Left lobe of liver (tissue), 2 donors: ENCODE measurements at places on chromosomes 12 and 14. TPM values are rescaled to one million over a fixed set of nuclear protein-coding genes. Genes with fewer than 3 reads are reported as not detected.

The ZC2HC1C gene
- 2.0 TPM for total RNA-seq

The AJUBA gene
- total RNA-seq = 8.6 TPM

The PRH2 gene
- total RNA-seq = not detected

The COQ10A gene
- total RNA-seq = 24.8 TPM

The KRT75 gene
- not detected for total RNA-seq

The RNASE3 gene
- total RNA-seq = not detected

The NYNRIN gene
- 2.3 TPM for total RNA-seq

The SLC22A17 gene
- total RNA-seq = 3.6 TPM

The ATN1 gene
- 22.0 TPM for total RNA-seq

The ANO4 gene
- total RNA-seq = 0.35 TPM

The CCDC177 gene
- total RNA-seq = 0.08 TPM

The CD163L1 gene
- 0.78 TPM for total RNA-seq

DNA sequence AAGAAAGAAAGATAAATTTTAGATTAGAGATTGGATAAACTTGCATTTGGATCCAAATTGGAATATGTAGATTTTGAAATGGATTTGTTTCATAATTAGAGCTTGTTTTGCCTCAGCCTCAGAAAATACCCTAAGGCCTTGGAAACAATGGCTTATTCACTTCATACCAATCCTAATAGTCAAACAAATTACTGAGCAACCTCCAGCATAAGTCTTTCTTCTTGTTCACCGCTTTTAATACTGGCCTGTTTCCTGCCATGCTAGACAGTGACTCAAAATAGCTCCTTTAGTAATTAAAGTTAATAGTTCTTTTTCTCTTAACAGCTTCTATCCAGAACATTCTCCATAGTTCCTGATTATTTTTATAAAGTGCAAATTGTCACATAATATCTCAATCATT is 110.9 kb upstream of the DNM1L start:
- no peak for DNase-seq

DNA sequence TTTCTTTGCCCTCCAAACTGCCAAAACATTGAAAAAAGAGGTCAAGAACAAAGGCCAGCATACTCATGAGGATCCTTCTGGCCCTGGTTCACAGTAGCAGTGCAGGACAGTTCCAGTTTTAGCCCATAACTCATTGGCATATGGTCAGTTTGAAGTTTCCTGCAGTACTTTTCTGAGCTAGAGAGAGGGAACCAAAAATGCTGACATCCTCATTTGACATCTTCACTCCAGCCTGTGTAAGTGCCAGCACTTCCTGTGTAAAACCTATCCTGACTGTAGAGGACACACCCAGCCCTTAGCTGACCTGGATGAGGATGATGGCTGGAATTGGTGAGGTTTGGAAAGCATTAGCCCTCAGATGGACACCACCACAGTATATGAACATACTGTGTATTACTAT is 84.1 kb downstream of the FGD4 start:
- no peak for DNase-seq

DNA sequence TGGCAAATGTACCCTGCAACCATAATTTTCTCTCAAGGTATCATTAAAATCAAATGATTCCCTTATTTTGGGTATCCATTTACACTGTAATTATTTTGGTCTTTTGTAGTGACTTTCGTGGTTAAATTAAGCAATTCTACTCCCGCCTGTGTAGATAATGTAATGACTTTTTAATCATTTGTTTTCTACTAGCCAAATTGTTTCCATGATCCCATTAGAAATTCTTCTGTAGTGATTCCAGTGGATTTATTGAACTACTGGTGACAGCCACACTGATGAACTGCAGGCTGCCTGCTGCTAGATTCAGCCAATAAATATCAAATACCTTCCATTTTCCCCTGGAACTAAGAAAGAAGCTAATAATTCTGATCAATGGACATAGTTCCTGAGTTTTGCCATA is 96.0 kb downstream of the WIF1 start:
- no peak for DNase-seq

DNA sequence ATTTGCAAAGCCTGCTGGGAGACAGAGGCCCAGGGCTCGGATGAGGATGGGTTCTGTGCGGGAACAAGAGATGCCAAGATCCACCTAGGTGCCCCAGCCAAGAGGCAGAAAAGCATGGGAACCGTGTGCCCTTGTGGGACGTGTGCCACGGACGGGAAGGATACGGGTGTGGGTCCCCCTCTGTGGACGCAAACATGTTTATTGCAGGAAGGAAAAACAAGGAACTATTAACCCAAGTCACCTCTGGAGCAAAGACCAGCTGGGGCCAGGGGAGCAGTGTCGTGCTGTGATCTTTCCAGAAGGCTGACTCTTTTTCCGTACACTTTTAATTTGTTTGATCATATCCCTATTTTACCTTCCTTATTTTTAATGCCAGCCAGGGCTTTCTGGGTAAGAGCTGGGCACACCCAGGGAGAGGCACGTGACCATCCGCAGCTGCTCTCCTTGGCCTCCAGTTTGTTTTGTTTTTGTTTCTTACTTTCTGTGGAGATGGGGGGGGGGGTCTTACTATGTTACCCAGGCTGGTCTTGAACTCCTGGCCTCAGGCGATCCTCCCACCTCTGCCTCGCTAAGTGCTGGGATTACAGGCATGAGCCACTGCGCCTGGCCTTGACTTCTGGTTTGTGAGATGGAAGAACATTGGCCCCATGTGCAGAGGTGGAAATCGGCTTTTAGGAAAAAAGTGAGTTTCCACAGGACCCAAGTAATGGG is 20.7 kb downstream of the SCARB1 start:
- DNase-seq = no peak

- DNase-seq = no peak
Measured at GRCh38 chr12:24396224-24396623, 446.8 kb upstream of the SOX5 start.

DNA sequence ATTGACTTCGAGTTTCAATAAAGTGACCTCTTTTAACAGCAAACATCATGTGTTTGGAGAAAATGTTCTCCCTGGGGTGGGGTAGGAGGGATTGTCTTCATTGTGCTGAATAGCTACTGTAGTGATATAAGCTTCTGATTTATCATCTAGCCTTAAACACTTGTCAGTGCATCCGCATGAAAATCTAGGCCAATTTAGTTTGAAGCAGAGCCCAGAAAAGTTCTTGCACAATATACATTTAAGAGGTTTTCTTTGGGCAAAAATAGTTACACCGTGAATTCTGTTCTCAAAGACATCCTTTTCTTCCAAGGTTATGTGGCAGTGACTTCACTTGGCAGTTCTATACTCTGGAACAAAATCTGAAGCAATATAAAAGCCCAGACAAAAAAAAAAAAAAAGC is 136.0 kb upstream of the IFNG-AS1 start:
- no peak for DNase-seq

GRCh38 chr14:87838931-87839330 is 154.1 kb downstream of the GALC start:
- DNase-seq = no peak

- DNase-seq = no peak
Measured at GRCh38 chr12:91902860-91903683, 242.6 kb downstream of the BTG1 start.

DNA sequence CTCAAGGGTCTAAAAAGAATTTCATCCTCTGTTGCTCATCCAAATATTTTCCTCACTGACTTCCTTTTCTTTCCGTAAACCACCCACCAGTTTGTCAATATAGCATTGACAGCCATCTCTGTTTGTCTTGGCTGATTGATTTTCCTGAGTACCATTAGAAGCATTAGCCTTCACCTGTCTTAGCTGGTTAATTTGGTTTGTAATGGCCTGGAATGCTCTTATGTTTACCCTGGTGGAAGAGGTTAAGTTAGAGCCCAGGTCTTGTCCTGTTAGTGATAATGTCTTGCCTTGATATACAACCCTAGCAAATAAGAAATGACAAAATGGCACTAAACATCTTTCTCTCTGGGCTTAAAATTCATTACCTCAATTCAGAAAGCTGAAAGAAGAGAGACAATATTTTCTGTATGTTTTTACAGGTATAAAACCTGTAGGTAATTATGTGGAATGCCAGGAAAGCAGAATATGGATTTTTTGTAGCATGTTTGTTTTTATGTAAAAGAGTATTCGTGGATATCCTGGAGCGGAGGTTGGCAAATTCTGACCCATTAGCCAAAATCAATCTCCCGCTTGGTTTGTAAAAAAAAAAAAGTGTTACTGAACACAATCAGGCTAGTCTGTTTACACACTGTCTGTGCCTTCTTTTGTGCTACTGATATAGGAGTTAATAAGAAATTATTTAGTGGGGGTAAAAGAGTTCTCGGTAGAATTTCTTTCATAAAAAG is 224.4 kb upstream of the DAAM1 start:
- no peak for DNase-seq

DNA sequence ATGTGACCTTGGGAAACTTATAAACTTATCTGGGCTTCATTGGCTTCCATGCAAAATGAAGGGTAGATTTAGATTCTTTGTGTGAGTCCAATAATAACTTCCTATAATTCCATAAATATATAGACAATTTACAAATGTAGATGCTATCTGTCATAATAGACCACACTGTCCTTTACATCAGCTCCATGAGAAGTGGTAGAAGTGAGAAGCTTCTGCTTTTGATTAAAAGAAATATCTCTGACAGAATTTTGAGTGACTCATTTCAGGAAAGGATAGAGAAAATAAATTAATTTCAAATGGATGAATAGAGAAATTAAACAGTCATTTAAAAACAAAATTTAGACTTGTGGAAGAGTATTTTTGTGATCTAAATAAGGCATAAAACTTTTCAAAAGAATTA is 329.7 kb upstream of the ATP2B1 start:
- DNase-seq = no peak

GRCh38 chr14:92244805-92245204 is 78.2 kb upstream of the SLC24A4 start:
- no peak for DNase-seq

DNA sequence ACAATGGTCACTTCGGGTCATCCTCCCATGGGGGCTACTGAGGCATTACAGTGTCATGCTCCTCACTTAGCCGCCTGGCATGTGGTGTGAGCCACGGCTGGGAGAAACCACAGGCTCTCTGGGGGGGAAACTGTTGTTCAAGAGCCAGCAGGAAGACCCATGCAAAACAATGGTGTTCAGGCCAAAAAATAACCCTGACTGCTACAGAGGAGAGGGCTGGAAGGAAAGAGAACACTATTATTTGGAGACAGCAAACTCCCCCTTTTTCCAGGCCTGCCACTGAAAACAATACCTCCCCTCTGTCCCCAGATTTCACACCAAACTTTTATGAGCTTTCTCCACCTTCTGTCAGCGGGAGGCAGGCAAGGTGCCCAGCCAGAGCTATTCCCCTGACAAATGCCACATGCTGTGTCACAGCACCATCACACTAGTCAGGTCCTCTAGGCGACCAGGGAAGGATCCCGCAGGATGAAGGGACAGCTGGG is 83.7 kb downstream of the CHGA start:
- DNase-seq = no peak

DNA sequence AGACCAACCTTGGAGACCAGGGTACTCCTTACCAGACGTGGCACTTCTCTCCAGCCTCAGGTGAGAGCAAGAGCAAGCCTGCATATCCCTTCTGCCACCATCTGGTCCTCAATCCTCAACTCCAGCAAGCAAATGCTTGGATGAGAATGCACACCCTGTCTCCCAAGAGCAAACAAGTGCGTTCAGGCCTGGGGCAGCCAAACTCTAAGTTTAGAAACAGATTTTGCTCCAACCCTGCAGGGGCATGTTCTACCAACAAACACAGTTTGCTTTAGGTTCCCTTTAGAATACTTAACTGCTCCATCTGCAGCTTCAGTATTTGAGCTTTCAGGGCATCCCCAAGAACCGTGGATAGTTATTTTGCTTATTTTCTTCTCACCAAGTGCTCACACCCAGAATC is 55.9 kb upstream of the FICD start:
- no peak for DNase-seq

DNA sequence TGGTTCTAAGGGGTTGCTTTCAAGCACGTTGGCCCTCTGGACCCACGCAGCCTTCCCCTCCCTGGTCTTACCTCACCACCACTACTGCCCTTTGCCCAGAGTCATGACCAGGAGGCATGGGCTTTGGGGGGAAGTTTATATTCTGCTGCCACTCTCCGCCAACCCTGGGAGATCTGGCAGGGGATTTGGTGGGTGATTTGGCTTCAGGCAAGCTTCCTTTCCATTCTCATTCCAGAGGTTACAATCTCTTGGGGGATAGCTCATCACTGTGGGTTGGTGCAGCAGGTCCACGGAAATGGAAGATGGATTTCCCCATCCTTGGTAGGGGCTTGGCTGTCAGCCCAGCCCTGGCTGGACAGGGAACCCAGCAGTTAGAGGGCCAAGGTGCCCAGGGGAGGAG is 6.3 kb downstream of the PAH start:
- peak; percentile 85 for DNase-seq

DNA sequence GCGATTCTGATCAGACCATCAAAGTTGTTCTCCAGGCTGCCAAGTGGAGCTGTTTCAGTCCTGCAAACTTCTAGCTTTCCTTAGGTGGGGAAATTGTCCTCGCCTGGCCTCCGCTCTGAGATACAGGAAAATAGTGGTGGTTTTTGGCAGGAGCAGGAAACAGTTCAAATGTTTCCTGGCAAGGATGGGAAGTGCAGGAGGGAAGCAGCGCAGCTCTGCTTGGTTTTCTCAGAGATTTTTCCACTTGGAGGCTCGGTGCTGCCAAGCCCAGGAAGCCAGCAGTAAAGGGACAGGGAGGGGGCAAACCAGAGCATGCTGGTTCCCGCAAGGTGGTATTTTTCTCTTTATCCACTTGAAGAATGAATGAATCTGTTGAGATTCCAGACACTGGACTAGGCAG is 17.0 kb downstream of the TMEM63C start:
- no peak for DNase-seq

DNA sequence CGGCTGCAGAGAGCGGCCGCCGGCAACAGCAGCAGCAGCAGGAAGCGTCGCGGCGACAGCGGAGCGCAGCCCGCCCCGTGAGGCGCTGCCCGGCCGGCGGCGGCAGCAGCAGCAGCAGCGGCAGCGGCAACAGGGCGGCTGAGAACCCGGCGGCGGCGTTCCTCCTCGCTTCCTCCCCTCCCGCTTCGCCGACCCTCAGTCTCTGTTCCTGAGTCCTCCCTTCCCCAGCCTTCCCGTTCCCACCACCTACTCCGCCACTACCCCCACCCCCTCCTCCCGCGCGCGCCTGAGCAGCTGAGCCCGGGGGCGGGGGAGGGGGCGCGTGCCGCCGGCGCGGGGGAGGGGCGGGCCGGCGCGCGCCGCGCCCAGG is 310 bp downstream of the BICDL1 start:
- no peak for DNase-seq

DNA sequence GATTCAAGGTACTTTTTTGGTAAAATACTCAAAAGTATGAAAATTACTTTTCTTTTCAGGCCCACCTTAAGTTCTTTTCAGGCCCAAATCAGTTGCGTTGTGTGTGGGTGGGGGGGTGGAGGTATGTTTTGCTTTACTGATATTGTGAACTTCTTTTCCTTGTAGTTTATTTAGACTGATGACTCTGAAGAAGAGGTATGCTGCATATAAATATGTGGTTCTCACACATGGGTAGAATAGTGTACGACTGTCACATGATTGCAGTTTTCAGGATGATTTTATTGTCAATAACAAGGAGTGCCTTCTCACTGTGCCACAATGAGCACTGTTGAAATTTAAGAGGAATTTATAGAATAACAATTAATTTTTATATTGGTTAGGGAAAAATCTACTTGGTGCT is 166.6 kb upstream of the ATP2B1 start:
- no peak for DNase-seq

- no peak for DNase-seq
Measured at GRCh38 chr12:116538076-116538591, 21.0 kb upstream of the MAP1LC3B2 start.
